ENCODE measurements at places on chromosomes 3 and 15.

DNA sequence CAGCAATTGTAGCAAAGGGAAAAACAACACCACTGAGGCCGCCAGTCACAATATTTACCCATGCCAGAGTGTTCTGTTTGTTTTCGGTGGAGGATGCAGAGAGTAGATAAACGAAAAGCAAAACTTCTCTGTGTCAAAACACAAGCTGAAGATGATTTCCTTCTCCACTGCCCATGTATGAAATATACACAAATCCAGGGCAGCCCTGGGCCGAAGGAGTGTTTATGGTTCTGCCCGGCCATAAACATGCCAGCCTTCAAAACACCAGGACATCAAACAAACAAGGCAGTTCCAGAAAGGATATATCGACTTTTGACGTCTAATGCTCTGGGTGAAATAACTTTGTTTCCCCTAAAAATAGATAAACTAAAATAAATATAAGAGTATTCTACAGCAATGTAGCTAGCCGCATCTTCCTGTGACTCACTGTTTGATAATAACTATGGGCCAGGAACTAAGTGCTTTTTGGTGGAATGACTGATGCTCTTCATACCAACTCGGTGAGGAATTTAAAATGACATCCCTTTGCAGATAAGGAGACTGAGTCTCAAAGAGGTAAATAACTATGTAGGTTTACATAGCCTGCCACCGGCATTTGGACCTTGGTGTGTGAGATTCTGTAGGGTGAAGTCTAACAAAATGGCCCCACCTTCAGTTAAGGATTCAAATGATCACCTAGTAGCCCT, 82.8 kb downstream of the MAGI1 start:
- no peaks in the 10 kb centered on the region for H3K36me3 ChIP-seq
- peaks cover 24% of the 10 kb centered on the region for H3K4me1 ChIP-seq
- no peaks in the 10 kb centered on the region for H3K27me3 ChIP-seq
- DNase-seq = no peak

- no peak for DNase-seq
- no peaks in the 10 kb centered on the region for H3K27me3 ChIP-seq
- no peaks in the 10 kb centered on the region for H3K36me3 ChIP-seq
Observed at GRCh38 chr3:61114316-61114953, 136.8 kb downstream of the FHIT start.

DNA sequence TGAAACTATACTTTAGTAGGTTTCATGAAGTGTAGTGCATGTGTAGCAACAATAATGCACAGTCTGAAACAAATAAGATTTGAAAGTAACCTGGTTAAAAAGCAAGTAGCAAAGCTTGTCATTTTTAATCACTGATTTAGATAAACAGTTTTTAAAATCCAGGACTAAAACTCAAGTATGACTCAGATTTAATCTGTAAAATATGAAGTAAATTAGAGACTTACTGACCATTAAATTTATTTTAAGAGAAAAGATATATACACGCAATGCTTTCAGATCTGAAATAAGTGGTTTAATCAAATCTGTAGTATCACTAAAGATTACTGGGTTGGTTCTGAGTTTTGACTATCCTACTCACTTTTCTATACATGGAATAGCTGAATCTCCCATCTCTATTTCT, 300.7 kb upstream of the RBMS3 start:
- no peaks in the 10 kb centered on the region for H3K4me1 ChIP-seq
- no peak for DNase-seq
- H3K27me3 ChIP-seq = no peaks in the 10 kb centered on the region
- no peak overlapping the region for H3K4me3 ChIP-seq

DNA sequence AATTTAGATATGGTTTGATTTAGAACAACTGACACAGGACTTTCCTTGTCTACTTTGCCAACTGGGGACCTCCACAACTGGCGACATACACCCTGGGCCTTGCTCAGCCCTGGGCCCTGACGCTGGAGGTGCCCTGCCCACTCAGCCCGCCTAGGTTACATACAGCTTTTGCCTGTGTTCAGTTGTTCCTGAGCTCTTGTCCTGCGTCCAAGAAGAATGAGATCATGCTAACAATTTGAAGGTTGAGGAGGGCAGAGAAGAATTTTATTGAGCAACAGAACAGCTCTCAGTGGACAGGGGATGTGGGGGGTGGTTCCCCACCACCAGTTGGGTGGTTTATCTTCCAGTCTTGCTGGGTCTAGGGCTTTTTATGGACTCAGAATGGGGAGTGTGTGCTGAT, 67.9 kb downstream of the IQCH start:
- H3K4me1 ChIP-seq = no peaks in the 10 kb centered on the region
- no peaks in the 10 kb centered on the region for H3K36me3 ChIP-seq
- no peak for DNase-seq
- H3K27ac ChIP-seq = no peak overlapping the region
- no peaks in the 10 kb centered on the region for H3K27me3 ChIP-seq

DNA sequence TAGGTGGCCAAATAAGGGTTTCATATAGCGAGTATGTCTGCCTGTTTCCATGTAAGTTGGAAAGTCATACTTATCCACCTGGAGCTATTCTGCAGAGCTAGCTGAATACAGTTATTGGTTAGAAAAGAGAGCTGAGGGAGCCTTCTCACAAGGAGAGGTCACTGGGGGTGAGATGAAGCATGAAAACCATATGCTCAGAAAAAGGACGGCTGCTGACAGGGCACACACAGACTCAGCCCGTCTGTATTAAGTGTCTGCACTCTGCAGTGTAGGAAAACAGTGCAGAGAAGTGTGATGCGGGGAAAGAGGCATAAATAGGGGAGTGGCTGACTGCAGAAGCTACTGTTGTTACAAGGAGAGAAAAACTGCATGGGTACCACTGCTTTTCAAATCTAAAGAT, 58.2 kb downstream of the C3orf70 start:
- H3K27me3 ChIP-seq = no peaks in the 10 kb centered on the region
- H3K4me3 ChIP-seq = no peak overlapping the region
- no peaks in the 10 kb centered on the region for H3K4me1 ChIP-seq
- H3K27ac ChIP-seq = no peak overlapping the region
- no peak for DNase-seq

- no peak overlapping the region for H3K4me3 ChIP-seq
- no peaks in the 10 kb centered on the region for H3K4me1 ChIP-seq
- H3K27ac ChIP-seq = no peak overlapping the region
- no peak for DNase-seq
- no peaks in the 10 kb centered on the region for H3K27me3 ChIP-seq
Observed at GRCh38 chr15:40146037-40146436, 14.8 kb upstream of the BUB1B start.

DNA sequence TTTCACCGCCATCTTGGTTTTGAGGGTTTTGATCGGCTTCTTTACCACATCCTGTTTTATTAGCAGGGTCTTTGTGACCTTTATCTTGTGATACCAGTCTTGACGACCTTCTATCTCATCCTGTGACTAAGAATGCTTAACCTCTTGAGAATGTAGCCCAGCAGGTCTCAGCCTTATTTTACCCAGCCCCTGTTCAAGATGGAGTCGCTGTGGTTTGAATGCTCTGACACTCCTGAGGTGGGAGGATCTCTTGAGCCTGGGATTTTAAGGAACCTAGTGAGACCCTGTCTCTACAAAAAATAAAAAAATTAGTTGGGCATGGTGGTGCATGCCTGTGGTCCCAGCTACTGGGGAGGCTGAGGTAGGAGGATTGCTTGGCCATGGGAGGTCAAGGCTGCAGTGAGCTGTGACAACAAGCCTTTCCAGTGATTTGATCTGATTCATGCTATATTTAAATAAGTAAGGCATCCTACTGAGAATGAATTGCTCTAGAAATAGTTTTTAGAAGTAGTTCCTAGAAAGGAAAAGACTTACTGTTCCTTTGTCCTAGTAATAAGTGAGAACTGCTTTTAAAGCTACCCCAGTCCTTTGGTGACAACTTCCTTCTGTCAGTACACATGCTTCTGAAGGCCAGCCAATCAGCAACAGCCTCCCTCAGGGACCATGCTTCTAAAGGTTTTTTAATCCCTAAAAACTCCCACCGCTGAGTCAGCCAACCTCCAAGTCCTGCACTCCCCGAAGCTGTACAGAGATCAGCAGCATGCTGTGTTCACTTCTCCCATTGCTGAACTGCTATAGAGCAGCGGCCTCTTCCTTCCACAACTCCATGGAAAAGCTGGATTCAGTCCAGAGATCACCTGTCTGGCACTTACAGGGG, 9.1 kb upstream of the CEMIP start:
- H3K4me1 ChIP-seq = no peaks in the 10 kb centered on the region
- no peak for DNase-seq
- no peaks in the 10 kb centered on the region for H3K36me3 ChIP-seq
- H3K4me3 ChIP-seq = no peak overlapping the region
- no peak overlapping the region for H3K27ac ChIP-seq

DNA sequence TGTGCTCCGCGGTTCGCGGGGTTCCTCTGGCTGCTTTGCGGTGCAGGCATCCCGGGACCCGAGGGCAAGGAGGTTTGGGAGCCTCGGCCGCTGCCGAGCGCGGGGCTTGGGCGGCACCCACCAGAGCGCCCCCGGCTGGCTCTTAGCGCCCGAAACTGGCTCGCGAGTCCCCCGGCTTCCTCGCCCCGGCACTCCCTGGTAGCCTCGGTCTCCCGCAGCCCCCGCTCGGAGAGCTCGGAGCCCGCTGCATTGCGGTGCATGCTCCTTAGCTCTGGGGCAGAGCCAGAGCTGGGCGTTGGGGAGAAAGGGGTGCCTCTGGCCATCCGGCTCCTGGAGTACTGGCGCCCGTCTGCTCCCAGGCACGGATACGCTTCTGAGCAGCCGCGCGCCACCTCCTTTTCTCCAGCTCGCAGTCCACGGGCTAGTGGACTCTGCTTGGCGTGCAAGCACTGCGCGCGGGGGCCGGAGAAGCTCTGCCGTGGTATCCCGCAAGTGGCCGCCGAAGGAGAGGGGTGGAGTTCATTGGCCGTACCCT, 753 bp downstream of the EPHB1 start:
- DNase-seq = peak; percentile 81
- H3K4me1 ChIP-seq = peaks cover 3% of the 10 kb centered on the region
- peaks cover 31% of the 10 kb centered on the region for H3K27me3 ChIP-seq
- H3K36me3 ChIP-seq = no peaks in the 10 kb centered on the region

DNA sequence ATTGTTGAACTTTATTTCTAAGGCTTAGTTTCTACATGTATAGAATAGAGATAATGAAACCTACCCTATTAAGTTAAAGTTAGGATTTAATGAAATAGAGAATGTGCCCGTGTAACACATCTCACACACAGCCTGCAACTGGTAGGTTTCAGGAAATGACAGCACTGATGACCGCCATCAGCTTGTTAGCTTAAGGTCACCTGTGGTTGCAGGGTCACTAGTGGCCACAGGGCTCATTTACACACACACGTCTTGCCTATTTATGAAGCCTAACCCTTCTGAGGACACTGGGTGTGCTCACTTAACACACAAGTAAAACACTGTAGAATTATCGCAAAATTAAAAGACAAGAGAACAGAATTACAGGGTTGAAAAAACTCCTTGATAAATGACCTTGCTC, 20.1 kb downstream of the CHRM5 start:
- no peaks in the 10 kb centered on the region for H3K4me1 ChIP-seq
- H3K27me3 ChIP-seq = no peaks in the 10 kb centered on the region
- H3K27ac ChIP-seq = no peak overlapping the region
- DNase-seq = no peak
- no peaks in the 10 kb centered on the region for H3K36me3 ChIP-seq

GRCh38 chr3:124615896-124616543, 114.2 kb upstream of the UMPS start:
- no peaks in the 10 kb centered on the region for H3K27me3 ChIP-seq
- no peak for DNase-seq
- H3K4me3 ChIP-seq = no peak overlapping the region
- H3K27ac ChIP-seq = no peak overlapping the region
- no peaks in the 10 kb centered on the region for H3K36me3 ChIP-seq

GRCh38 chr3:48271763-48272498, 31.0 kb downstream of the ZNF589 start:
- DNase-seq = no peak
- peaks cover 54% of the 10 kb centered on the region for H3K36me3 ChIP-seq
- H3K27ac ChIP-seq = no peak overlapping the region
- no peaks in the 10 kb centered on the region for H3K27me3 ChIP-seq
- peaks cover 3% of the 10 kb centered on the region for H3K4me1 ChIP-seq
- H3K4me3 ChIP-seq = no peak overlapping the region

DNA sequence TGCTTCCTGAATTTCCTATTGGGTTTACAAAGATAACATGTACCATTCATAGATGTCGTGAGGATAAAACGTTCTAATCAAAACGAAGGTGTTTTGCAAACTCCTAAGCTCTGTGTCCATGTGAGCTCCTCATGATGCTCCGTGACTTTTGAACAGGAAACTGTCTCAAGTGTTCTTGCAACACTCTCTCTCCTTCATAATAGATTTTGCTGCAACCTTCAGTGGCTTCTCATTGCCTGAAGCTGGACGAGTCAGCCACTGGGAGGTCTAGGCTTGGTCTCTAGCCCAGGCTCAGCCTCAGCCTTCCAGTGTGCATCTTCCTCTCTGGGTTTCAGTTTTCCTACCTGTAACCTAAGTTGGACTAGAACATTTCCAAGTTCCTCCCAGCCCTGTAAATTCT, 18.7 kb upstream of the BCL2A1 start:
- H3K36me3 ChIP-seq = no peaks in the 10 kb centered on the region
- DNase-seq = no peak
- no peak overlapping the region for H3K4me3 ChIP-seq
- no peaks in the 10 kb centered on the region for H3K4me1 ChIP-seq
- no peak overlapping the region for H3K27ac ChIP-seq

- no peak for DNase-seq
- H3K27me3 ChIP-seq = peaks cover 15% of the 10 kb centered on the region
- no peaks in the 10 kb centered on the region for H3K36me3 ChIP-seq
- H3K4me3 ChIP-seq = peak overlapping the region; percentile 76
- no peak overlapping the region for H3K27ac ChIP-seq
Observed at GRCh38 chr15:32028921-32029320, 1.4 kb upstream of the CHRNA7 start.

- no peaks in the 10 kb centered on the region for H3K4me1 ChIP-seq
- H3K36me3 ChIP-seq = no peaks in the 10 kb centered on the region
- H3K27ac ChIP-seq = no peak overlapping the region
- DNase-seq = no peak
- no peaks in the 10 kb centered on the region for H3K27me3 ChIP-seq
Observed at GRCh38 chr3:73245459-73245858, 184.0 kb downstream of the EBLN2 start.

GRCh38 chr3:196894557-196895295, 27.0 kb downstream of the SENP5 start:
- no peak overlapping the region for H3K27ac ChIP-seq
- no peaks in the 10 kb centered on the region for H3K27me3 ChIP-seq
- no peak for DNase-seq
- no peak overlapping the region for H3K4me3 ChIP-seq

- H3K27me3 ChIP-seq = no peaks in the 10 kb centered on the region
- DNase-seq = no peak
- H3K4me1 ChIP-seq = peaks cover 4% of the 10 kb centered on the region
- no peak overlapping the region for H3K4me3 ChIP-seq
- no peaks in the 10 kb centered on the region for H3K36me3 ChIP-seq
- H3K27ac ChIP-seq = no peak overlapping the region
Observed at GRCh38 chr3:122497425-122497824, 17.3 kb downstream of the KPNA1 start.

DNA sequence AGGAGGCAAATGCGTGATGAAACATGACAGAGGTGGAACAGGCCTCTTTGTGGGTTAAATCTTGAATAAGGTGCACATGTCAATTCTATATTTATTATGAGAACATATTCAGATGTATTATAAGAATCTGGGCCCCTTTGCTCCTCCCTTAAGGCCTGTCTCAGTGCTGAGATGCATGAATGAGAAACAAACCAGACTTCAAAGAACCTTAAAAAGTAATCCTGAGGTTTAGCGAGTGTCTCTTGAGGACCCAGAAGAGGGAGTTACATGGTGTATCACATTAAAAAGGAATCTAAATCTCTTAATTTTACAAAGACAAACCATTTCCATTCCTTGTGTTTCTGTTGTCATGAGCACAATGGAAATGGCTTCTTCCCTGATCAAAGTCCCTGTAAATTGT, 170.9 kb upstream of the TBC1D5 start:
- H3K36me3 ChIP-seq = no peaks in the 10 kb centered on the region
- H3K27ac ChIP-seq = no peak overlapping the region
- no peaks in the 10 kb centered on the region for H3K27me3 ChIP-seq
- no peaks in the 10 kb centered on the region for H3K4me1 ChIP-seq

Measured in H1 (cell line).